ENCODE measurements at places on chromosomes 12 and 14.

DNA sequence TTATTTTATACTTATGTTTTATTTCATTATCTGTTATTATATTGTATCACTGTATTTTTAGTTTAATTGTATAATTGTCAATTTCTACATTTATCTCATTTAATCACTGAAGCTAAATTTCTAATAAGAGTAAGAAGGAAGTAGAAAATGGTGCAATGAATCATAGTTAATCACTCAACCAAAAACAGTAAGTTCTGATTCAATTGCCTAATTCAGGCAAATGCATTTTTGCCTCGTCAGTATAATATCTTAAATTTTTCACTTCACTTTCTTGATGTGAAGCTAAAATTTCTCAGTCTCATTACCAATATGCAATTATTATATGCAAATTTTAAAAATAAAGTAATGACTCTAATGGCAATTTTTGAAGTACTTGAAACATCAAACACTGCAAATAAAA is 340.5 kb upstream of the USP15 start:
- no peak for DNase-seq

GRCh38 chr14:56902385-56902784 is 92.1 kb upstream of the OTX2 start:
- no peak for DNase-seq

DNA sequence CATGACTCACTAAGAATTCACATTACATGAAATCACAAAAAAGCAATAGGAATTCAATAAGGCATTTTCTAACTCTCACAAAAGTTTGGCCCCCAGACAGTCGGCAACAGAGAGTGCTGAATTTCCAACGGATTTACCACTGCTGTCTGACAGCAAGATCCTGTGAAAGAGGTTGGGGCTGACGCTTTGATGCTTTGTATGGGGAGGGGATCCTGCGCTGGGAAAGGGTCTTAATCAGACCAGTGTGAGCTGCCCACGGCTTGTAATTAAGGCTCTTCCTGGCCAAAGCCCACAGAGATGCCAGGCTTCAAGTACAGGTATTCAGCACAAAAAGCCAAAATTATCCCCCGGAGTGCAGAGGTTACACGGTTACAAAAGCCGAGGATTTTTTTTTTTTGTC is 66.8 kb upstream of the TMCC3 start:
- no peak for DNase-seq

DNA sequence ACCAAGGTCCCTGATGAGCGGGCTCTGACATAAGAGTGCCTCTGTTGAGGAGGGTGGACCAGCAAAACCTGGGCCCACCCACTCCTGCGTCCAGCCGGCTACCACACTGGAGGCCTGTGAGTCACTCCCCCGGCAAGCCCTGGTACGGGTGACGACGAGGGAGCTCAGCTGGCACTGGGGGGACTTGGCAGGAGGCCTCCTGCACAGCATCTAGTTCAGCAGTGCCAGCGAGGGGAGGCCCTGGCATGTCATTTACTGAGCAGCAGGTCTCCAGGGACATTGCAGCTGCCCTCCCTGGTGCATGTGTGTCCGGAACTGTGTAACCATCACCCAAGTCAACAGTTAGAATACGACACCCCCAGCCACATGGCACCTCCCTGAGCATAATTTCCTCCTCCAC is 24.4 kb downstream of the CD9 start:
- DNase-seq = no peak

DNA sequence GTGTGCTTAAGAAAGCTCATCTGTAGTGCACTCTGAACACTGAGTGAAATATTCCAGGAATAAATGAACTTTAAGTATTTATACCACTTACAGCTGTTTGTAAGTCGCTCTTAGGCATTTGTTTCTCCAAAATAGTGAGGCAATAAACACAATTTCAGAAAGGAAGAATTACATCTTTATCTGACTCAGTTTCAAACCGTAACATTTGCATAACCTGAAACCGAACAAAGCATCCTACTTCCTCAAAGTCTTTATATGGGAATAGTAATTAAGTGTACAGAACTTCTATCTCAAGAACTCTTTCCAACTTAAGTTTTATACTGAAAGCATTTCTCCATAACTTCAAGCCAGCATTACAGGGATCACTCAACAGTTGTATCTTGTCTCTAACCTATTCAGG is 58.4 kb downstream of the SOX5 start:
- DNase-seq = no peak

DNA sequence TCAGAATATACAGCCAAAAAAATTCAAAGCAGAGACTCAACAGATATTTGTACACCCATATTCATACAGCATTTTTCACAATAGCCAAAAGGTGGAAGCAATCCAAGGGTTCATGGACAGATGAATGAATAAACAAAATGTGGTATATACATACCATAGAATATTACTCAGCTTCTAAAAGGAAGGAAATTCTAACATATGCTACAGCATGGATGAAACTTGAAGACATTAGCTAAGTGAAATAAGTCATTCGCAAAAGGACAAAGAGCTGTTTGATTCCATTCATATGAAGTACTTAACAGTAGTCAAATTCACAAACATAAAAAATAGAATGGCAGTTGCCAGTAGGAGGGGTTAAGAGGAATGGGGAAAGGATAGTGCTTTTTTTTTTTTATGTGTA is 91.8 kb upstream of the ARID2 start:
- DNase-seq = peak; percentile 45

GRCh38 chr14:61174987-61175386 is 106.2 kb downstream of the TMEM30B start:
- no peak for DNase-seq

GRCh38 chr14:77222546-77223225 is 41.1 kb downstream of the TMEM63C start:
- no peak for DNase-seq

GRCh38 chr12:98895086-98895651 is 250.1 kb downstream of the APAF1 start:
- no peak for DNase-seq

Data from HS-27A (cell line).